ENCODE measurements at places on chromosomes 7 and 10.
A peak's percentile ranks its signal among the peaks of the same experiment; 100 is the strongest.

DNA sequence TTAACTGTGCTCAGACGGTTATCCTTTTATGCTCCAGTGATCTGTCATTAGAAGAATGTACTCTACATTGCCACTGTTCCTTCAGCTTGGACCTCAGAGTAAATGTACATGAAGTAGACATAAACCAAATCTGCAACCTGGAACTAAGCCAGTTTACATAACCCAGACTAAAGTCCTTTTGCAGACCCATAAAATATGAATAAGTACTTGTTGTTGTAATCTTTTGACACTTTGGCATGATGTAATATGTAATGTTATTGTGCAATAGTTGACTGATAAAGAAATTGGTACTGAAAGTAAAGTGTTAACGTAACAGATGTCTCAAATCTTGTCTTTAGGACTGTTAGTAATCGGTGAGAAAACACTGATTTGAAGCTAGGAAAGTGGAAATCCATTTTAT lies 115.8 kb upstream of the SORCS1 start:
- DNase-seq = no peak

GRCh38 chr10:88187472-88187871 lies 324.0 kb downstream of the PTEN start:
- no peak for DNase-seq

GRCh38 chr10:63554657-63555056 lies 33.5 kb downstream of the REEP3 start:
- peak; percentile 44 for DNase-seq

DNA sequence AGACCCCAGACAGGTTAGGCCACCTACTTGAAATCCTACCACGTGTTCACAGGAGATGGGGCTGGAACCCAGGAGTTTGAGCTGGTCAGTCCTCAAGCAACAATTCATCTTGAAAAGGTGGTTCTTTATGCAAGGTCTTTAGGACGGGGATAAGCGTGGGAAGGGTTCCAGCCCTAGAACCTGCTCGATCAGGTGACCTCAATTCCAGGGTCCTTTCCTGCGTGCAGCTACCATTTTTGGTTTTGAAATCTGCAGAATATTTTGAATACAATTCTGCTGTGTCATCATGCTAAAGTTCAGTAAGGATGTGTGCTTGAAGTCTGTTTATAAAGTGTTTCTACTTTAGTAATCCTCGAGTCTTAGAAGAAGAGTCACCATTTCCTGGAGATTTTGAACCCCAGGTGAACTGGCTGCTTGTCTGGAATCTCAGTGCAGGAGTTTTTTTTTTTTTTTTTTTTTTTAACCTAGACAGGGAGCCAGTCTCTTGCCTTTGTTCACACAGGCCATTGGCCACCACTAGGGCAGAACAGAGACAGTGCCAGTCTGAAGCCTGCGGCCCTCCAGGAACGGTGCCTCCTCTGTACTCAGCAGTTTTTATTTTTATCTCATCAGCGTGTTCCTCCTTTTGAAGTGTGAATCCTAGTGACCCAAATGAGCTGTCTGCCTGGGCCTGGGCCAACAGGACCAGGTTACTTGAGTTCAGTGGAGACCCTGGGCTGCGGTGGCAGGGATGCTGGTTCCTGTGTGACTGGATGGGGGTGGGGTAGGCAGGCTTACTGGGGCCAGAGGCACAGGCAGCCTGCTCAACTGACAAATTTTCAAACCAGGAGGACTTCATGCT lies 54.6 kb downstream of the EEPD1 start:
- no peak for DNase-seq

DNA sequence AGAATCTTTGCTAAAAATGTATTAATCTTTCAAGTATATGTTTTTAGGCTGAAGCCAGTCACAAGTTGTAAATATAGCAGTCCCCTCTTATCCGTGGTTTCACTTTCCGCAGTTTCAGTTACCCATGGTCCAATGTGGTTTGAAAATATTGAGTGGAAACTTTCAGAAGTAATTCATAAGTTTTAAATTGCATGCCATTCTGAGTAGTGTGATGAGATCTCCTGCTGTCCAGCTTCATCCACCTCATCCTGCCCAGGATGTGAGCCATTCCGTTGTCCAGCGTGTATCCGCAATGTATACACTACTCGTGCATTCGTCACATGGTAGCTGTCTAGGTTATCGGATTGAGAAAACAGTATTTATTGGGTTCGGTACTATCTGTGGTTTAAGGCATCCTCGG lies 12.2 kb downstream of the PDCD4 start:
- no peak for DNase-seq

DNA sequence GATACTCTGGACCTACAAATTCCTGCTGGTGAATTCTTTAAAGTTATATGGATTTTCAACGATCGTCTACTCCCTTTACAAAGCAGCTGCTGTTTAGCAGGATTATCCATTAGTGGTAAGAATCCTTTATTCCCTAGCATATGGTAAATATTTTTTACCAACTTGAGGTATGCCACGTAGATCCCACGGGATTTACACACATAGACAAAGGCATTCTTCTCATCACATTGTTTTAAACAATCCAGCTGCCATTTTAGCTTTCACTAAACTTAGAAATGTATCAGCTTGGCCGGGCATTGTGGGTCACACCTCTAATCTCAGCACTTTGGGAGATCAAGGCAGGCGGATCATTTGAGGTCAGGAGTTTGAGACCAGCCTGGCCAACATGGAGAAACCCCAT lies 148.0 kb upstream of the SH2B2 start:
- DNase-seq = no peak

DNA sequence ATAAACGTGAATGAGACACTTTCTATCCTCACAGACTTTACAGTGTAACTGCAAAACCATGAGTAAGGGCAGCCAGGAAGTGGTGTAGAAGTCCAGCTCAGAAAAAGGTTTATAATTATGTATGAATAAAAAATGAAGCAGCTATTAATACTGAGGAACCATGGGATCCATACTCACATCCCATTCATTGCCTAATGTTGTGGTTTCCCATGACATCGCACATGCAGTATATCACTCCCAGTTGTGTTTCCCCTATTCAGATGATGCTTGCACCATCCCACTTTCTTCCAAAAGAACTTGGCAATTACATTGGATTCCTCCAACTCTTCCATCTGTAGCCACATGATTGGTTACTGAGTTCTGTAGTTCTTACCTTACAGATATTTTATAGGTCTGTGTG lies 74.5 kb upstream of the SEMA3D start:
- no peak for DNase-seq

- peak; percentile 57 for DNase-seq
Observed at GRCh38 chr10:7444551-7445121, 33.8 kb upstream of the SFMBT2 start.

DNA sequence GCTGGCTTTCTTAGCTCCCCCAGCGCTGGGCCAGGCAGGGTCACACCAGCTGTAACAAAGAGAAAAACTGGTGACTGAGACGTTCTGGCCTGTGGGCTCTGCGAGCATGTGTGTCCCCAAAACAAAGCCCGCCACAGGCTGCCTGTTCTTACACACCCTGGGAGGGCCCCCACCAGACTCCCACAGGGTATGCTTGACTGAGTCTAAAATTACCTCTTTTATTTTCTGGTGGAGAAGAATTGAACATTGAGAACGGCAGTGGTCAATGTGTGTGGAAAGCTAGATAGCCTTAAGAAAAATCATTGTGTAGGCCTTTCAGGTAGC lies 808 bp downstream of the C10orf71 start:
- DNase-seq = peak; percentile 48

- no peak for DNase-seq
Observed at GRCh38 chr7:154451480-154452457, 399.6 kb downstream of the DPP6 start.

DNA sequence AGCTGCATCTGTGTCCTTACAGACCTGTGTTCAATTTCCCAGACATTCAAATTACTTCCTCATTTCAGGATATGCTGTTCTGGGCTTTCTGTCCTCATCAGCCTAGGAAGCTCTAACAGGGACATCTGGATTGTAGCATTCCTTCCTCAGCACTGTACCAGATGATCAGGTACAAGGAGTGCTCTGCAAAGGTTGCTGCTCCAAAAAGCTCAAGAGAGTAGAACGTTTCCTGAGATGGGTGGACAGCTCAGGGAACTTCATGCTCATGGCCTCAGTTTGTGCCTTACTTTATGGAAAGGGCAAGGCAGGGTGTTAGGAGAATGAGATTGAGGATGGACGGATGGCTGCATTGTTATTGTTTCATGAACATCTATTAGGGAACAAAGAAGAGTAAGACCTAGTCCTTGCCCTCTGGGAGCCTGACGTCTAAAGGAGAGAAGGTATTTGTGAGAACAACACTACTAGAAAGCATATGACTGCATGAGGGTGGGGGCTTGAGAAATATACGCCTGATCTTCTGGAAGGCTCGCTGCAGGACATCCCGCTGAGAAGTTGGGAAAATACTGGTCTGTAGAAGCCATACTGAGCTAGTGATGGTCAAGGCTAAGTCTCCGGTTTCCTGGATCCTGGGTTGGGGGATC lies 10.5 kb upstream of the ZNF212 start:
- DNase-seq = no peak

DNA sequence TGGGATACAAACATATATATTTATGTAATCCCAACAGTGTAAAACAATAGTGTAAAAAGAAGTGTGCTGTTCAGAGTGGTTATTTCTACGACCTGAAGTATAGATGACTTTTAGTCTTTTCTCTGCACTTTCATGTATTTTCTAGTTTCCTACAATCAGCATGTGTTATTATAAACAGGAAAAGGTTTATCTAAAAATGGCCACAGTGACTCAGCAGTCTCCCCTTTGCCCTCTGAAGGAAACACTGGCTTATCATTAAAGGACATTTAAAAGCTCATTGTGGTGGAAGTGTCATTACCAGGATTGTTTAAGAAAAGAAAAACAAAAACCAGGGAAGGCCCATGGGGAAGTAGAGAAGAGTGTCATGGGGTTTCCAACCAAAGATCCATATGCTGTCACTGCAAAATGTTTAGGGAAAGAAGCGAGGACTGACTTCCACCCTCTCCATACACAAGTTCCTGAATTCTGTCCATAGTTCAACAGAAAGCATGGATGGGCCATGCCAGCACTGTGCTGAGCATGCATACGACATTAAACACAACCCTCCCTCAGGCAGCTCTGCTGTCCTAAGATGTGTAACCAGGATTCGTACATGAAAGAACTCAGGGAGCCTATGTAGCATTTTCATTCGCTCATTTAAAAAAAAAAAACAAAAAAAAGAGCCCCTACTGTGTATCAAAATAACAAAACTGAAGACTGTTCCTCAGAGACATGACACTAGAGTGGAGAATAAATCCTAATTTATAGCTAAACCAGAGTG lies 10.2 kb downstream of the CYREN start:
- DNase-seq = peak; percentile 49

GRCh38 chr7:138749960-138750359 lies 47.8 kb upstream of the TMEM213 start:
- no peak for DNase-seq

GRCh38 chr10:131049016-131049415 lies 262.5 kb downstream of the TCERG1L start:
- DNase-seq = no peak

GRCh38 chr10:123404357-123404756 lies 250.2 kb downstream of the BUB3 start:
- DNase-seq = no peak

DNA sequence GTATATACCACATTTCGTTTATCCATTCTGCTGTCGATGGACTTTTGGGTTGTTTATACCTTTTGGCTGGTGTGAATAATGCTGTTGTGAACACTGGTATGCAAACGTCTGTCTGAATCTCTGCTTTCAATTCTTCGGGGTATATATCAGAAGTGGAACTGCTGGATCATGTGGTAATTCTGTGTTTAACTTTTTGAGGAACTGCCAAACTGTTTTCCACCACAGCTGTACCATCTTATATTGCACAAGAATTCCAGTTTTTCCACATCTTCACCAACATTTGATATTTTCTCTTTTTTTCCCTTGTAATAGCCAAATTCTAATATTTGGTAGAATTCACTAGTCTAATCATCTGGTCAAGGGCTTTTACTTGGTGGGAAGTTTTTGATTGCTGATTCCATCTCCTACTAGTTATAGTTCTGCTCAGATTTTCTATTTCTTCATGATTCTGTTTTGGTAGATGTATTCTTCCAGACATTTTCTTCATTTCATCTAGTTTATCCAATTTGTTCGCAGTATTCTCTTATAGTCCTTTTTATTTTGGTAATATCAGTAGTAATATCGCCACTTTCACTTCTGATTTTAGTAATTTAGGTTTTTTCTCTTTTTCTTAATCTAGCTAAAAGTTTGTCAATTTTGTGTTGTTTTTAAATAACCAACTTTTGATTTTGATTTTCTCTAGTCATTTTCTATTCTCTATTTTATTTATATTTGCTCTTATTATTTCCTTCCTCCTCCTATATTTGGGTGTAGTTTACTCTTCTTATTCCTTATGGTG lies 271.2 kb downstream of the ZEB1 start:
- no peak for DNase-seq

GRCh38 chr7:20238754-20239324 lies 21.7 kb upstream of the MACC1 start:
- DNase-seq = peak; percentile 94

- no peak for DNase-seq
Observed at GRCh38 chr10:43257347-43258210, 9.3 kb downstream of the RASGEF1A start.

DNA sequence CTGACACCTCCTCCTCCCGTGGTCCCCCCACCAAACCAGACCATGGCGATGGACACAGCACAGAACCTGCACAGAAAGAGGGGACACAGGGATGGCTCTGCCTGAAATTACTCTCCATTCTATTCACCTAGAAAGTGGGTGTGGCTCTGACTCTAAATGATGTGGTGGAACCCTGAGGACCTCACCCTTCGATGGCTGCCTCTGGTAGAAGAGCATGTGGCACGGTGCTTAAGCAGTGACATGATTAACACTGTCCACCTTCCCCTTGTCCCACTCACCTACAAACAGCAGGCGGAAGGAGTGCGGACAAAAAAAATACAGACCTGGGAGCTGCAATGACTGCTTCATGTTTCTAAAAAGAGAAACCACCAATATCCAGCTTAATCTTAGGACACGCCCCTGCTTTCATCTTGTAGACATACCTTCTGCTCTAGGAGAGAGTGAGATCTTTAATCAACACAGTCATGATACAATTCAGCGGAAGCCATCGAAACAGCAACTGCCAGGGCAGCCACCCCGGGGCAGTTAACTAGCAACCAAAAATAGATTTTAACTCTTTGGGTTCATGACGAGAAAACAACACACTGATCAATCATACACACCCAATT lies 11.4 kb downstream of the JCAD start:
- no peak for DNase-seq

DNA sequence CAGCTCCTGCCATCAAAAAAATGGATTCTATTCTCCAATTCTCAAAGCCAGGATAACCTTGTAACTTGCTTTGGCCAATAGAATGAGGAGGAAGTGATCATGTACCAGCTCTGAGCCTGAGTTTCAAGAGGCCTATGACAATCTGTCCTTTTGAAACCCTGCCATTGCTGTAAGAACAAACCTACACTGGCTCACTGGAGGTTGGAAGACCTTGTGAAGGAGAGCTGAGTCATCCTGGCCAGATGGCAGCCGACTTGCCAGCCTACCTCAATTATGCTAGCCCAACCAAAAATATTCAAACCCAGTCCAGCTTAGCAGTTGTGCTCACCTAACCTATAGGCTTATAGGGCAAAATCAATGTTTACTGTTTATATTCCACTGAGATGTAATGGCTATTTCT lies 93.0 kb downstream of the HGF start:
- peak; percentile 28 for DNase-seq

GRCh38 chr7:112420236-112420861 lies 29.9 kb upstream of the IFRD1 start:
- no peak for DNase-seq

Measured in GM12865 (cell line).